ENCODE measurements at places on chromosomes 5 and 9. TPM values are rescaled to one million over a fixed set of nuclear protein-coding genes. Genes with fewer than 3 reads are reported as not detected.

ARHGEF37 gene
- 6.3 TPM for total RNA-seq

NTNG2 gene
- total RNA-seq = 4.7 TPM

PNPLA7 gene
- 0.81 TPM for total RNA-seq

DROSHA gene
- 23.2 TPM for total RNA-seq

SUSD3 gene
- total RNA-seq = 1.1 TPM

PCDHA1 gene
- total RNA-seq = not detected

KCTD16 gene
- 0.90 TPM for total RNA-seq

PCDHA9 gene
- total RNA-seq = not detected

PPP3R2 gene
- total RNA-seq = not detected

FEM1C gene
- 16.1 TPM for total RNA-seq

SPATA31A3 gene
- not detected for total RNA-seq

CSF1R gene
- not detected for total RNA-seq

OR1L6 gene
- not detected for total RNA-seq
